ENCODE measurements at places on chromosomes 2 and 18.

DNA sequence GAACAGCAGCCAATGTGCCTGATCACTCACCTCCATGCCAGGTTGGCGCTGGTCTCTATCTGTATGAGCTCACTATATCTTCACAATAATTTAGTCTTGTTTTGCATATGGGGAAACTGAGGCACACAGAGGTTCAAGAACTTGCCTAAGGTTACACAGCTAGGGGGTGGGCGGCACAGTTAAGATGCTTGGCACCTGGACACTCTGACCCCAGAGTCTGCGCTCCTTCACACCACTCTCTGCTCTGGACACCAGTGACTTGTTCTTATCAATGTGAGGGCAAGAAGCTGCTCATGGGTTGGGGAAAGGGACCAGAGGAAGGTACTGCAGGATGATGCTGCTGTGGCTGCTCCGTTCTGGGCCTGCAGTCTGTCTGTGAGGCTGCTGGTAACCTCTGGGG, 27.1 kb downstream of the FBLN7 start:
- DNase-seq, result no peak

GRCh38 chr2:17166506-17166905, 351.7 kb downstream of the RAD51AP2 start:
- peak; percentile 24 for DNase-seq

DNA sequence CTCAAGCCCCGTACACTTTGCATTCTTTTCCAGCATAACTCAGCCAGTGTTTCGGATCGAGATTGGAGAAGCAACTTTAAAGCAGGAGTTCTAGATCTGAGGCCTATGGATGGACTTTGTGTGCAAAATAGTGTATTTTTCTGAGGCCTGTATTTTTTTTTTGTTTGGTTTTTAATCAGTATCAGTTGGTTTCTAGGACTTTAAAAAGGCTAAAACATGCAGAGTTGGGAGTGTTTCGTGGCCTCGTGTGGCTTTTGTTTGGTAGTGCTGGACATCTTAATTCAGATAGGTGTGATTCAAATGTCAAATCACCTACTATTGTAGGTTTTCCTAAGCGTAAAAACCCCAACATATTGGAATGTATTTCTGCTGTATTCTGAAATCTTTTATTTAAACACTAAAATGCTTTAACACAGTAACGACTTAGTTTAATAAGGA, 282 bp upstream of the PUS10 start:
- no peak for DNase-seq

- DNase-seq, result peak; percentile 8
Measured at GRCh38 chr2:166671235-166671634, 177.2 kb upstream of the SCN7A start.

GRCh38 chr2:98771721-98772524, 41.0 kb upstream of the MGAT4A start:
- no peak for DNase-seq

GRCh38 chr2:56380861-56381260, 197.1 kb downstream of the CCDC85A start:
- no peak for DNase-seq

DNA sequence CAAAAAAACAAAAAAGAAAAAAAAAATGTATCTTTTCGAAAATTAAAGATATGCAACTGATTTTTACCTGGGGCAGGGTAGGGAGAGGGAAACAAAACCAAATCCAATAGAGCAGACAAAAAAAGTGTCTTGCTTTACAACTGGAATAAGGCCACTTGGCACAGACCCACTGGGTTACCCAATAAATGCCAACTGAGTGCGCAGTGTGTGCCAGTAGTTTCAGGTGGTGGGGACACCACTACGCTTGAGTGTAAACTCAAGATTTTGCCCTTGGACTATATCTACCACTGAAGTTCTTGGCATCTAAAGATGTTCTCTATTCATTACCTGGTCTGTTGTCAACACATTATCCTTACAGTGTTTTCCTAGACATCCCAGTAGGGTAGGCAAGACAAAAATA, 16.3 kb downstream of the VPS4B start:
- no peak for DNase-seq

GRCh38 chr2:45650851-45651414, 542 bp upstream of the PRKCE start:
- DNase-seq, result peak; percentile 94

GRCh38 chr2:46239175-46239846, 57.9 kb upstream of the EPAS1 start:
- DNase-seq, result no peak

GRCh38 chr2:27446057-27446456, 3.9 kb downstream of the KRTCAP3 start:
- DNase-seq, result no peak

GRCh38 chr18:9243029-9243428, 91.5 kb upstream of the TWSG1 start:
- no peak for DNase-seq

GRCh38 chr18:45793264-45793965, 32.1 kb upstream of the SIGLEC15 start:
- no peak for DNase-seq

DNA sequence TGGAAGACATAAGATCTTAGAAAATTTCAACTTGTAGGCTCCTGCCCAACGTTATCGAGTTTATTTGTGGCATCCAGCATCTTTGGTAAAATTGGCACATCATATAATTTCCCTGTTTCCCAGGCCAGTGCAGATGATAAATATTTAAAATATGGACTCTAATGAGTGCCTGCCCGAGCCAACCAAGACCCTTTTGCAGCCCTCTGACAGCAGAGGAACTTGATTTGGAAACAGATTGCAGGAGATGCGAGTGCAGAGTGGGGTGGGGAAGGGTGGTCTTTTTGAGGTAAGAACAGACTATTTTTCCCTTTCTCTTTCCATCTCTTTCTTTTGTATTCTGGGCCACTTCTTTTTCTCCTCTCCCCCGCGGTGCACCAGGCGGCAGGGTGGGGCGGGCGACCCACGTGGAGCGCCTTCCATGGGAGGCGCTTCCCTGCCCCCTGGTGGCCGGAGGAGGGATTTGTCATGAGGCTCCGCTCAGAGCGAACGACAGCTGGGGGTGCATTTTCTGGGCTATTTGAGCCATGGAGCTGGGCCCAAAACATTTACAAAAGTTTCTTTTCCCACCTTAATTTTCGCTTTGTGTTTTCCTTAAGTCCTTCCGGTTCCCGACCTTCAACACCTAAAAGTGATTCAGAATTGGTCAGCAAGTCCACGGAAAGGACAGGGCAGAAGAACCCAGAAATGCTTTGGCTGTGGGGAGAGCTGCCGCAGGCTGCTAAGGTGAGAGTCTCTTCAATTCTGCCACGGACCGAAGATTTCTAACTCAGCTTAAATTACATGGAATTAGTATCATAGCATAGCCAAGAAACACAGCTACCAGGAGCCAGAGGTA, 32.7 kb downstream of the LPIN1 start:
- peak; percentile 88 for DNase-seq

- peak; percentile 46 for DNase-seq
Measured at GRCh38 chr2:69017835-69018234, 4.9 kb downstream of the ANTXR1 start.

- no peak for DNase-seq
Measured at GRCh38 chr2:56271275-56271674, 87.5 kb downstream of the CCDC85A start.

- no peak for DNase-seq
Measured at GRCh38 chr2:36556842-36557241, 41.1 kb downstream of the FEZ2 start.

DNA sequence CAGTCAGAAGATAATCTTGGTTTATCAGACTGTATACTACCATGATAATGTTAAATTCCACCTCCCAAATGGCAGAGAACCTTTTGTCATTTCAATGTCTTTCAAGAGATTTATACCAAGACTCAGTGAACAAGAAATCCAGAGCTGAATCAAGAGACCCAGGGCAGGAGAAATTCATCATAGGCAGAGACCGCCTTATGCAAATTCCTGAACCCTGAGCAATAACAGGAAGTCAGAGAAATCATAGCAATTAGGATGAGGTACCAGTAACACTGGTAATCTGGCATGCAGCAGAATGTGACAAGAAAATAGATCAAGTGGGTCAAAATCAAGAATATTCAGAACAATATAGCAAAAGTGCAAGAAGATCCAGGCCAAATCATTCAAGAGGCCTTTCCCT, 412.4 kb upstream of the LRATD1 start:
- no peak for DNase-seq

DNA sequence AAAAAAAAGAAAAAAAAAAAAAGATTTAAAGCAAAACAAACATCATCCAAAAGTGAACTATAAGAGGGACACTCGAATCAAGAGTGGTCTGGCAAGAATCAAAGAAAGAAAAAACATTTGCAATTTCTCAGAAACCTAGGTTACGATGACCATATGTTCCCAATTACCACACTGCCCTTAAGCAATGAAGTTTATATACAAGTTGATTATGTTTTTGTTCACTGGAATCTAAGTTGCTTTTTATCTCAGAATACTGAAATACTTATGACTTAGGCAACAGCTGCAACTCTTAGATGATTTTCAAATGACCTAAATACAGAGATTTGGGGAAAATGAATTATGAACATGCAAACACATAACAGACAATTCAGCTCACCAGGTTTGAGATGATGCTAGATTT, 597.1 kb upstream of the CHAC2 start:
- DNase-seq, result no peak

- no peak for DNase-seq
Measured at GRCh38 chr2:47227532-47228279, 72.6 kb upstream of the STPG4 start.

- DNase-seq, result no peak
Measured at GRCh38 chr2:176076796-176077195, 7.0 kb downstream of the EVX2 start.

DNA sequence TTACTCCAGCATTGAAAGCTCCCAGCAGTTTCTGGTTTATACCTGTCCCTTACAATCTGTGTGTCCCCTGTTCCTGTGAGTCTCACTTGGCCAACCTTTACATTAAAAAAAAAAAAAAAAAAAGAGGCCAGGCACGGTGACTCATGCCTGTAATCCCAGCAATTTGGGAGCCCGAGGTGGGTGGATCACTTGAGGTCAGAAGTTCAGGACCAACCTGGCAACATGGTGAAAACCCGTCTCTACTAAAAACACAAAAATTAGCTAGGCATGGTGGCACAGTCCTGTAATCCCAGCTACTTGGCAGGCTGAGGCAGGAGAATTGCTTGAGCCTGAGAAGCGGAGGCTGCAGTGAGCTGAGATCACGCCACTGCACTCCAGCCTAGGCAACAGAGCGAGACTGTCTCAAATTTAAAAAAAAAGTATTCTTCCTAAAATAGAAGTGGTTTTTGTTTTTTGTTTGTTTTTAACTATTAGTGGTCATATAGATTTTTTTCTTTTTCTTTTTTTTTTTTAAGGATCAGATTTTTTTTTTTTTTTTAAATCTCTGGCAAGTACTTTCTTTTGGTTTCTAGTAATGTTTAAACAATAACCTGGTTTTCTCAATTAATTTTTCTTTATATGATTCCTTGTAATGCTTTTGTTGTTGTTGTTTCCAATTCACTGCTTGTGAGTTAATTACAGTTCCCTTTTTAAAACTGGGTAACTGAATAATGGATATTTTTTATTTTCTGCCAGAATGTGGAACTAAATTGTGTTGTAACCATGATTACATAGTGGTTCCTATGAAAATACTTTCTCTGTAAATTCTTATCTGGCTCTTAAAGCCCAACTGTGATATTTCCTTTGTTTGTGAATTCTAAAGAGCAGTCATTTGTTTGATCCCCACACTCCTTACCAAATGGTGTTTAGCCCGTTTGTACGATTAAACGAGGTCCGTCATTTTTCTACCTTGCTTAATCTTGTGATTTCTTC, 116.8 kb downstream of the CTAGE1 start:
- DNase-seq, result no peak

GRCh38 chr2:61229936-61230335, 67.9 kb downstream of the C2orf74 start:
- no peak for DNase-seq
